ENCODE measurements at places on chromosomes 3 and 15. TPM values are rescaled to one million over a fixed set of nuclear protein-coding genes. Genes with fewer than 3 reads are reported as not detected.

Gene ZBBX
- 0.78 TPM for total RNA-seq

Gene KCNAB1
- total RNA-seq = 2.5 TPM

- DNase-seq = no peak
Measured at GRCh38 chr3:150372722-150373121, 35.4 kb upstream of the TSC22D2 start.

DNA sequence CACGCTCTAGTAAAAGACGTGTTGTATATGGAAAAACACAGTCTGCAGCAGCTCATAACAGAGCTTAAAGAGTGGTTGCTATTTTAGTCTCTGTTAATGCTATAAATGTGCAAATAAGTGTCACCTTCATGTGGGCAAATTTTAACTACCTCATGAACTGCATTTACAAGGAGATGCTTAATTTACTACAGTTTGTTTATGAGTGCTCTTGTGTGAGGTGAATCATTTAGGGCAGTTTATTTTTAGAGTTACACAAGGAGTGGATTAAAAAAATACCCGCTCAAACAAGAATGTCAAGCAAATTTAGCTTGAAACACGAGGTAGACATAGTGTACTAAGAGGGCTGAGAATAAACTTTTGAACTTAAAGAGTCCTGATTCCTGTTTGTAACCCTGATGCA lies 579.0 kb downstream of the MFSD1 start:
- DNase-seq = no peak

- no peak for DNase-seq
Measured at GRCh38 chr15:78996894-78997275, 52.0 kb upstream of the CTSH start.

DNA sequence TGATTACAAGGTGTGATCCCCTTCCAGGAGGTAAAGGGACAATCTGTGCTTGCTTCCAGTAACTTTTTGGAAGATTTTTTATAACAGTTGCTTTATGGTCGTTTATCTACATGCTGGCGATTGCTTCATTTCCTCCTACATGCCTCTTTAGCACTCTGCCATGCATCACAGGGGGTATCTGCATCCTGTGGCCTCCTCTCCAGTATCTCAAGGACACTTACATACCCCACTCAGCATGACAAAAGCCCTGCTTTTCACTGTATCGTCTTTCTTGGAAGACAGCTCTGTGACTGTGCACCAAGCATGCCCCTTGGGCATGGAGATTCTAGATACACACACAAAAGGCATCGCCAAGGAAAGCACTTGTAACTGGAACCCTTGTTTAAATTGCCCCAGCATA lies 25.3 kb downstream of the CAPN3 start:
- DNase-seq = no peak

DNA sequence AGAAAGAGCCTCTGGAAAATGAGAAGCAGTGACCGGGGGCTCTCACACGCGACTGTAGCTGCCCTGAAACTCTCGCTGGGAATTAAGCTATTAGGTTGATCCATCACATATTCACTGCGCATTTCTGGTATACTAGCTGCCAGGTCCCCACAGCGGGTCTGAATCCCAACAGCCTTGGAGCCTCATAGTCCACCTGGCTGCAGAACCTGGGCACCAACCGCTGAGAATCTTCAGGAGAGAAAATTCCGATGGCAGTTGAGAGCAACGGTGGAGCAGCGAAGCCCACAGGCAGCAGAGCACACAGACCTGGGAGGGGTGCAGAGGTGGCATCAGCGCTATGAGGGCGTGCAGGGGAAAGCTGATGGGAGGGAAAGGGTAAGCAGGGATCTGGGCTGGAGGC lies 75.1 kb downstream of the FAM174B start:
- peak; percentile 22 for DNase-seq

DNA sequence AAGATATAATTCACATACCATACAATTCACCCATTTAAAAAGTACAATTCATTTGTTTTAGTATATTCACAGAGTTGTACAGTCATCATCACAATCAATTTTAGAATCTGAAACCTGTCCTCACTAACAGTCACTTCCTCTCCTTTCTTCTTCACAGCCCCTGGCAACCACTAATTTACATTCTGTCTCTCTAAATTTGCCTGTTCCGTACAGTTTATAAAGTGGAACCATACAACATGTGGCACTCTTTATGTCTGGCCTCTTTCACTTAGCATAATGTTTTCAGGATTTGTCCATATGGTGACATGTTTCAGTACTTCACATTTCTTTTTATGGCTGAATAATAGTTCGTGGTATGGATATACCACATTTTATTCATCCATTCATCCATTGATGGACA lies 22.7 kb downstream of the ERICH6 start:
- DNase-seq = no peak

- no peak for DNase-seq
Measured at GRCh38 chr3:94301366-94301765, 238.5 kb downstream of the NSUN3 start.

DNA sequence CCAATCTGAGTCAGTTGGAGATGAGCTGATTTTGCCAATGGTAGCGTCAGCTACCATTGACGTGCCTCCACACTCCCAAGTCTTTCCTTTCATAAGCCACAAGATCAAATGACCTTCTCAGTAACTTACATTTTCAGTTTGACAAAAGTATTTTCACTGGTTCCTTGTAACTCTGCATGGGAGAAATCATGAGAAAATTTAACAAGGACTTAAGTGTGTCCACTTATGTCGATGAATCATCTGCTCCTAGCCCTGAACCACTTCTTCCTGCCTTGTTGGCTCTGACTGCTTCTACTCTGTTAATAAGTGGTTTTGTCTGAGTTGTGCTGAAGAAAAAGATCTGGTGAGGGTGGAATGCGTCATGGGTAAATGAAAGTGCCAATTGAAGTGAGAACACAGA lies 101.2 kb downstream of the NFKBIZ start:
- DNase-seq = no peak

Measured in cardiac septum (tissue), 1 donor.